ENCODE measurements at places on chromosomes 5 and 9.

DNA sequence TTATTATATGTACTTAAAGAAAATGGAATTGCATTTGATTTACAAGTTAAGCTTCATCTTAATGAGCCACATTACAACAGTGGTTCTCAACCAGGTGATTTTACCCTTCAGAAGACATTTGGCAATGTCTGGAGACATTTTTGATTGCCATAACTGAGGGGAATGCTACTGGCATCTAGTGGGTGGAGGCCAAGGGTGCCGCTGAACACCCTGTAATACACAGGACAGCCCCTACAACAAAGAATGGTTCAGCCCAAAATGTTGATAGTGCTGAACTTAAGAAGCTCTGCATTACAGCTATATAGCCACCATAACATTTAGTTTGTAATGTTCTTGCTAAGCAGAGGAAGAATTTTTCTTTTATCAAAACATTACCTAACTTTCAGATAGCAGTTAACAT is 103.1 kb downstream of the PAM start:
- DNase-seq, result no peak

DNA sequence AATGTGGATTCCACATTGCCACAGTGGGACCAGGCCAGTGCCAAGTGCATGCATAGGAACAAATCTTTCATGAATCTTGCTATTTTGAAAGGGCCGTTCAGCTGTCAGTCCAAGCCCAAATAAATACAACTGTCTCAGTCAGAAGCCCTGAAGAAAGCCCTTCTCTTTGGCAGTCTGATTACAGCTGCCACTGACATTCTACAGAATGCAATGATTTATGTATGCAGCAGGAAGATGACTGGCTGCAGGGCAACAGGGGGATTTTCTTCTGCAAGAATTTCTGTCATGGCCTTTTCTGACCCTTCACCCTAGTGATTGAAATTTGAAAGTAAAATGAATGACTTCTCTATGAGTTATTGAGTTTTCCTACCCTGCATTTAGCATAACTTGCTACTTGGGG is 86.7 kb upstream of the FER start:
- DNase-seq, result no peak

DNA sequence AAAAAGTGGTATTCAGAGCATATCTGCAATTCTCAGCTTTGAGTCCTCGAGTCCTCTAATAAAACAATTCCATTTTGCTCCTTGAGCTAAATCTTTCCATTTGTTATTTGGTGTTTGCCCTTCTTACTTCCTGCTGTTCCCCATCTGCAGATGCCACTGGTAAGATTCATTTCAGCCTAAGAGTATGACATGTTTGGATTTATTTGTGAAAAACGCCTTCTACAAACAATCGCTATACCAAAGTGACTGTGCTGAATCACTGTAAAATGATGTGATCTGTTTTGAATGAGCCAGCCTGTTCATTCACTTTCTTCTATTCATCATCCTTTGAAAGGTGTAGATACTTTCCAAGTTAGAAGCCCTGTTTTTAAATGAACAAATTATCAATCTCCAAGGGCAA is 27.7 kb downstream of the KCTD16 start:
- no peak for DNase-seq

GRCh38 chr9:93065135-93065720 is 6.7 kb downstream of the SUSD3 start:
- DNase-seq, result no peak

- DNase-seq, result no peak
Observed at GRCh38 chr5:29899583-29899982, 1293.9 kb upstream of the CDH6 start.

GRCh38 chr9:120117081-120117480 is 462.9 kb downstream of the CDK5RAP2 start:
- no peak for DNase-seq

DNA sequence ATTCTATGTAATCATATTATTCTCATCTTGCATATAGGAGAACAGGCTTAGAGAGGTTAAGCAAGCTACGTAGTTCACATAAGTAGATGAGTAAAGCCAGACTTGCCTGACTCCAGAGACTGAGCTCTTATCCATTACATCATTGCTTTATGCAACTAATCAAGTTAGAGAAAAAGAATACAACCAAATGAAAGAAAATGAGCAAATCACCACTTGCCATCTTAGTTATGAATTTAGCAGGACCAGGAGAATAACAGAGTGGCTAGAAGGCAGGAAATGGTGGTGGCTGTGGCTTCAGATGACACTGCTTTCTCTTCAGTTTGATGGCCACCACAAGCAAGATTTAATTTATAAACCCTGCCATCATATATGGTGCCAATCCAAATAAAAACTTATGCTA is 26.6 kb downstream of the POC5 start:
- DNase-seq, result no peak

DNA sequence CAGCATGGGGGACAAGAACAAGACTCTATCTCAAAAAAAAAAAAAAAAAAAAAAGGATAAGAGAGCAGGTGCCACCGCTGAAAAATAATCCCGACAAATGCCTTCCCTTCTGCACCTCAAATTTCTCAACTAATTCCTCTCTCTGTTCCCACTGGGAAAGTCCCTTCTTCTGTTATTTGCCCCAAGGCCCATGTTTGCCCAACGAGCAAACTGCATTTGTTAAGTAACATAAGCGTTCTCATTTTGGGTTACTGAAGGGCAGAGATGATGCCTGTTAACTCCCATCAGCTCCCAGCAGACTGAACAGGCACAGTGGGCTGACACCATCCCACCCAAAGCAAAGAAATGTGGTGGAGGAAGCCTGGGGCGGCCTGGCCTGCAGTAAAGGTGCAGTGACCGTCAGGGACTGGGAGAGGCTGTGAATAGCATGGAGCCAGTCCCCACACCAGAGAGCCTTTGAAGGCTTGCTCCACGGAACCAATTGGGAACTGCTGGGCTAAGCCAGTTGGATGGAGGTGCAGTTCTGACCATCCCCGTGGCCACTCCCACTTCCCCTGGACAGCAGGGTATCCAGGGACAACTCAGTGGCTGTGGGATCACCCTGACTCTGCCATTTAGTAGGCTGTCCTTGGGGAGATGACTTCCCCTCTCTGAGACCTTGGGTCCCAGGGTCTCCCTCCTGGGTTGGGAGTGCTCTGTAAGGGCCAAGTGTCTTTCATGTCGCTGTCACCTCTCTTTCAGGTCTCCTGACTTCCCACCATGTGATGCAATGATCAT is 149.7 kb upstream of the IER5L start:
- no peak for DNase-seq

DNA sequence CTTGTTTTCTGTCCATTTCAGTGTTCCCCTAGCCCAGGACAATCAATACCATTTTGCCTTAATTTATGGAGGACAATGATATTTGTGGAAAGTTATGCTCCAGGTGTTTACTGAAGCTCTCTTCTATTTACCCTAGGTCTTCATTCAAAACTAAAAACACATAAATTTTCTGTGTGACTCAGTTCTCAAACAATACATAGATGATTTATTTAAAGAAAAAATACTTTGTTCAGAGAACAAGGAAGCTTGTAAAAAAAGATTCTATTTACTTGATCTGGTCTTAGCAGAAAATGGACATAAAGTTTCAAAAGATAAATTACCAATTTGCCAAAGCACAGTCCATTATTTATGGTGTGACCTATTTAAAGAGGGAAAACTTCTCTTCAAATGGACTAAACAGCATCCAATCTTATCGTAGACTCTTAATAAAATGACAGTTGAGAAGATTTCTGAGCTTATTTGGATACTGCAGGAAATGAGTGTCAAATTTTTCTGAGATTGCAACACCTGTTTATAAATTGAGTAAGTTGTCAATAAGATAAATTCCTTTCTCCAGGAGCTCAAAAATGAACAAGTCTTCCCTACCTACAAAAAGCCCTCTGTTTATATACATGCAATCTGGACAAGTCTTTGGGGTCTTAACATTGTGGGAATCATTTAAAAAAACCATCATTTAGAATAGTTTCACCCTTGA is 627.2 kb downstream of the PSAT1 start:
- no peak for DNase-seq

DNA sequence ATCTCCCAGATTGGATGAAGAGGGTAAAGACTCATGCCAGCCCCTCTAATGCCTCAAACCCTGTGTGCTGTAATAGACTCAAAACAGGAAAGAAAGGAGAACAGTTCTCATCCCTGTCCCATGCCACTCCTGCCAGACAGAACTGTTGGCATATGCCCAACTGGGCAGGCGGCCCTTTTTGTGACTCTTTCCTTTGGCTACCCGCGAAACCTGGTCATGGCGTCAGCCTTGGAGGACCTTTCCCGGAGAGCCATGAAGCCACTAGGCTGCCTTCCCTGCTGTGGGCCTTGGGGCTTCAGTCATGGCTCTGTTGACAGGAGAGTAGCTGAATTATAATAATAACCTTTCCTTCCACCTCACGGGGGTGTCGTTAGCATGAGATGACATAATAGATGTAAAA is 75.9 kb upstream of the SEMA6A start:
- no peak for DNase-seq

- no peak for DNase-seq
Observed at GRCh38 chr5:18216016-18216415, 581.8 kb downstream of the TAF11L14 start.

GRCh38 chr5:139635191-139635590 is 13.0 kb upstream of the CXXC5 start:
- no peak for DNase-seq

- DNase-seq, result no peak
Observed at GRCh38 chr5:96177303-96177869, 215.7 kb upstream of the ELL2 start.

GRCh38 chr9:122297512-122297911 is 32.8 kb downstream of the MRRF start:
- DNase-seq, result no peak

- no peak for DNase-seq
Observed at GRCh38 chr9:77807281-77807683, 159.2 kb upstream of the GNA14 start.

- DNase-seq, result no peak
Observed at GRCh38 chr9:99027443-99027842, 77.5 kb upstream of the TGFBR1 start.

DNA sequence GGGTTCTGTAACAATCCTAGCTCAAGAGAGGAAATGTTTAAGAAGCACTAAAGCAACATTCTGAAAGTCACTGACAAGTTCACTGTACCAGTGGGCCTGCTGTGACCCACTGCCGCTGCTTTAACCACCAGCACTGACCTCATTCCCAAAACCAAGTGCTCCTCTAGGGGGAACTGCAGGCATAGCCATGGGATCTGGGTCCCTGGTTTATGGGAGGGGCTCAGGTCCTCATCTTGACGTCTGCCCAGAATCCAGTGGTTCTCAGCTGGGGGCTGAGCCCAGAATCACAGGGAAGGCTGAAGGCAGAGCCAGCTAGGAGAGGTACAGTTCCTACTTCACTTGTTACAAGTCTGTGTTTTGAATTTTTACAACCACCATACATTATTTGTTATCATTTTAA is 36.1 kb upstream of the SLC2A8 start:
- no peak for DNase-seq

DNA sequence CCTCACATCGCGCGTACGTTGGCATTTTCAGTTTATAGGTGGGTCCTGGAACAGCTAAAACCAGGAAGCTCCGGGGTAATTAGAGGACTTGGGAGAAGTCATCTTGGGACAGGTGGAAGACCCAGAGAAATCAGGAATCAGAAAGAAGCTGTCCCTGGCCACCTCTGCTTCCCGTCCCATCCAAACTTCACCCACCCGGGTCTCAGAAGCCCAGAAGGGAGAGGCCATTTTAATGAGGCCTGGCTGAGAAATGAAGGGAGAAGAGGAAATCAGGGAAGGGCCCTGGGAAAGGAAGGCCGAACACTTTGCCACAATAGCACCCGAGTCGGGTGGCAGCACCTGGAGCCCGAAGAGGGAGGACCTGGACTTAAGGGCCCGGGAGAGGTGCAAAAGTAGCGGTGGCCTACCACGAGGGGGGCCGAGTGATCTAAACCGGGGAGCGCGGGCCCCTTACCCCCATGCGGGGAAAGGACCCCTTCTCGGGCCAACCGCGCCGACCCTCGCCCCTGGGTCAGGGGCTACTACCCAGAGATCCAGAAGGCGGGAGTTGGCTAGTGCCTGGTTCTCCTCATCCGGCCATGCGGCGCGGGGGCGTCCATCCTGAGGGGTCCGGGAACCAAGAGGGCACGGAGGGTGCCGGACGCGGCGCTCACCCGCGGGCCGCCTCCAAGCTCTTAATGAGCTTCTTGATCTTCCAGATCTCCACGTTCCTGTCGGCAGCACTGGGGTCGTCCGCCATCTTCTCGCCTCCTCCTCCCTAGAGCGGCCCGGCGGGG is 668 bp downstream of the ETF1 start:
- no peak for DNase-seq

DNA sequence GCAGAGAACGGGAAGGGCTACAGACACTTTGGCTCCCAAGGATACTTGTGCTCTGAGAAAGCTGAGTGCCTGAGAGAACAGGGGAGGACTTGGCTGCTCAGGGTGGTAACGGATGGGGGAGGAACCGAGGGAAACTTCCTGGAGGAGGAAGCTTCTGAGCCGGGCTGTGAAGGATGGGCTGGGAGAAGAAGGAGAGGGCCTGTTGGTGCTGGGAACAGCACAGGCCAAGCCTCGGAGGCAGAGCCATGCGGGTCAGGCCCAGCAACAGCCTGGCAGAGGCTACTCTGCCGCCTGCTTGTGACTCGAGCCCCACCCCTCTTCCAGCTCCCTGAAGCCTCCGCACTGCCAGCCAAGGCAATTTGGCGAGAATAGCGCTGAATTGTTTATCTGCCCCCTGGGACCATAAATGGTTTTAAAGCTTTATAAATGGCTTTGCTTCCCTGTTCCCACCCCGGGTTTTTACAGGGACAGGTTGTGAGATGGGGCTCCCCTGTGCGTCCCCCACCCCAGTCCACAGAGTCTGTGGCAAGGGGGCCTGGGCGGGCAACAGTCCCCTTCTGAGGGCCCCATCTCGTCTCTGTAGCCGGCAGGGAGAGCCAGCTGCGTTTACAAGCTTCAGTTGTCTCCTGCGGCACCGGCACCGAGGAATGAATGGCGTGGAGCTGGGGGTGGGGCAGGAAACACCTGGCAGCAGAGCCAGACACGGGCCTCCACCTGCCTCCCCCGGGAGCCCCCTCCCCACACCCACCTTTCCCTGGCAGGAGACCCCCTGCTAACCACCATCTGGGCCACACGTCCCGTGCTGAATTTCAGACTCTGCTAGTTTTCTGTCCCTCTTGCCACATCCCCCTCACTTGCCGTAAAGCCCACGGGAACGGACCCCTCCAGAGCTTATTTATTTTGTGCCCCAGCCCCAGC is 24.4 kb downstream of the FAM163B start:
- no peak for DNase-seq

DNA sequence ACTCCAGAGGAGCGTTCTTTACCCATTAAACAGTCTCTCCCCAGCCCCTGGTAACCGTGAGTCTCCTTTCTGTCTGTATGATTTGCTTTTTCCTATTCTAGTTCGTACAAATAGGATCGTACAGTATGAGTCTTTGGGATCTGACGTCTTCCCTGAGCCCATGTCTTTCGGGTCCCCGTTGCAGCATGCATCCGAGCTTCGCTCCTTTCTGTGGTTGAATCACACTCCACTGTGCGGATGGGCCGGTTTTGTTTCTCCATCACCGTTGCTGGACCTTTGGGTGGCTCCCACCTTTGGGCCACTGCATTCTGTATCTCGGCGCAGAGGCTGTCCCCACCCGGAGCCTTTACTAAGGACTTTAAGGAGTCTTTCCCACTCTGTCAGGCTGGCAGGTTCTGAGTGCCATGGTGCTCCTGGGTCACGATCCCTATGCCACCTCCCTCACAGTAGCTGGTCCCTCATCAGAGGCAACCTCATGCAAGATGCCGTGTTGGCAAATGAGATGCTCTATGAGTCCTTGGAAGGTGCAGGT is 145.7 kb upstream of the COL5A1 start:
- DNase-seq, result no peak
